ENCODE measurements at places on chromosomes 13 and 19.
A peak's percentile ranks its signal among the peaks of the same experiment; 100 is the strongest.

DNA sequence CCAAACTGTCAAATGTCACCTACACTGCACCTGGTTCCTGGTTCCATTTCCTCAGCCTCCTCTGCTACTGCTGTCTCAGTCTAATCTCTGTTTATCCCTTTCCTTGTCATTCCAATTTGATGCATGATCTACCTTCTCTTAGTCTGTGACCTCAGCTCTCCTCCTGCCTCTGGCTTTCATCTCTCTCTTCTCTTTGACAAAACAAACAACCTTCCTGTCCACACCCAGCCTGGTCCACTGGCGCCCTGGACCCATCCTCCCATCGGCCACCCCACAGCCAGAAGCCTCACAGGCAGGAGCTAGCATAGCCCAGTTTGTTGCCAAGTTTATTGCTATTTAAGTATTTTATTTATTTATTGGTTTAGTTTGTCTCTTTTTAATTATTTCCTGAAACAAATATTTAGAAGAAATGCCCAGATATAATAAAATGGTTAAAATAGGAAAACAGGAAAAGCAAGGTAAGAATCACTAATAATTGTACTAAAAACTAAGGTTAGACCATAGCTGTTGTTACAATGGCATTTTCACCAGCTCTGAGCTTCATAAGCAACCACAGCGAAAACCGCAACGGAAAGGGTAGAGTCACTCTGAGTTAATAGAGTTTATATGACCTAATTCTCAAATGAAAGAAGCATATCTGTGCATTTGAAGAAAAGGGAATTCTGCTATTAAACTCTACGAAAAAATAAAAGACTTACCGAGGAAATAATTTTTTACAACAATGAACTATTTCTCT lies 68.6 kb downstream of the EFNB2 start:
- DNase-seq = no peak

GRCh38 chr13:111511805-111512504 lies 191.5 kb downstream of the TEX29 start:
- DNase-seq = no peak

DNA sequence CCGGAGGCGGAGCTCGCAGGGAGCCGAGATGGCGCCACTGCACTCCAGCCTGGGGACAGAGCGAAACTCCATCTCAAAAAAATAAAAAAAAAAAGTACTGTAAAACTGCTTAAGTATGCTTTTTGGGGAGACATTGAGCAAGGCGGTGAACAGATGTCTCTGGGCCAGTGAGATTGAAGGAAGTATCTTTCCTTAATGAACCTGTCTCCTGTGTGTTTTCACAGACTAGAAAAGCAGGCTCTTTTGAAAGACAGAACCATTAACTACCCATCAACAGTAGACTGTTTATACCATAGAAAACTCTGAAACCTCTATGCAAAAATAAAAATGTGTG lies 1.5 kb upstream of the ECH1 start:
- no peak for DNase-seq

- DNase-seq = peak; percentile 76
Measured at GRCh38 chr19:14477418-14478112, 2.4 kb upstream of the PTGER1 start.

GRCh38 chr13:40660141-40660664 lies 6.2 kb downstream of the FOXO1 start:
- no peak for DNase-seq

GRCh38 chr13:100646030-100646673 lies 28.4 kb downstream of the TMTC4 start:
- no peak for DNase-seq

DNA sequence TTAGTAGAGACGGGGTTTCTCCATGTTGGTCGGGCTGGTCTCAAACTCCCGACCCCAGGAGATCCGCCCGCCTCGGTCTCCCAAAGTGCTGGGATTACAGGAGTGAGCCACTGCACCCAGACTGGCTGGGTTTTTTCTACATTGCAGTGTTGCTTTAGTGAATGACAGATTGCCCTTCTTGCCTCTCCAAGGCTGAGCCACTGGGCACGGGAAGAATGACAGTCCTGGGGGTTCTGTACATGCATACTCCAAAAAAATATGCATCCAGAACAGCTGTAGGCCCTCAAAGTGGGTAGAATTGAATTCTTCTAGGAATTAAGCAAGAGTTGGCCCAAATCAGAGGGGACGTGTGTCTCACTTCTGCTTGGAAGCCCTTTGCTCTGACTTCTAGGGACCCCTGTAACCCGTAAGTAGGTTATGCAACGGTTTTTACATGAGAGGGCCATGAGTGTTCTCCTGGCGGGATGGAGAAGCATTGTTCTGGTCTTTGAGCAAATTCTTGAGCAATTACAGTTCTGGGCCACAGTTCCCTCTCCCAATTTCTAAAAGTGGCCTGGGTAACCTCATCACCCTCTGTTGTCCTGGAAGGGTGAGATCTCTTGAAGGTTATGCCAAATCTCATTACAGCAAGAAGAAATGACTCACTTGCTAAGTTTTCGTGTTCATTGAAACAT lies 3.6 kb downstream of the ACTN4 start:
- peak; percentile 47 for DNase-seq

- DNase-seq = peak; percentile 81
Measured at GRCh38 chr19:54469496-54469934, 3.6 kb downstream of the CDC42EP5 start.

GRCh38 chr13:93966267-93966936 lies 513.1 kb downstream of the DCT start:
- no peak for DNase-seq

DNA sequence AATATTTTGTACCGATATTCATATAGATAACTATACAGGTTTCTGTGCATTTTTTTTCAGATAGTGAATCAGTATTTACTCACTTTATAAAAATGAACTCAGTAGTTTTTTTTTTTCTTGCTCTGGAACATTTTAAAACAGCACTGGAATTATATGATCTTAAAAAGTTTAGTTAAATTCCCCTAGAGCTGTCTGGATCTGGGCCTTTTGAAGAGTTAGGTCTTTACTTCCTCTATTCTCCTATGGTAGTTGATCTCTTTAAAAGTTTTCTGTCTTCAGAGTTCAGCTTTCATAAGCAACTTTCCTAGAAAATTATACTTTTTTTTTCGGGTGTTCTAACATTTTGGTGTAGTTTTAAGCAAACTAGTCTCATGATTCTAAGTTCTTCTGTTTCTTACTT lies 21.8 kb upstream of the RBM26 start:
- DNase-seq = no peak

DNA sequence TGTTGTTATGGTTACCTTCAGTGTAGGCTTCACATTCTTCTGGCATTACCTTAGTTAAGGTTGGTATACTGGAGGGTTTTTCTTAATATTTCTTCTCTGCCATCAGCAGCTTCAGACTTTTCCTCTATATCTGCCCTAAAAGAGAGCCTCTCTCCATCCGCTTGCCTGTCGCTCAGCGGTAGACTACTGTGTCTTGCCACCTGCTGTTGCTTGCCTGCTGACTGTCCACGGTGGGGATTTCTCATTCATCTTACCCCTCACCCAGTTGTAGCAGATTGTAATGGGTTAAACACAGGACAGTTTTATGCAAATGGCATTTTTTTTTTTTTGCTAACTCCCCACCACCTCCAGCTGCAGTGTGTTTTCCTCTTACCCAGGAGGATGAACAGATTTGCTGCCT lies 577.2 kb downstream of the SLITRK5 start:
- DNase-seq = no peak

- DNase-seq = no peak
Measured at GRCh38 chr13:20126541-20127261, 34.2 kb downstream of the GJA3 start.

- DNase-seq = no peak
Measured at GRCh38 chr13:96948127-96948526, 46.1 kb downstream of the OXGR1 start.

DNA sequence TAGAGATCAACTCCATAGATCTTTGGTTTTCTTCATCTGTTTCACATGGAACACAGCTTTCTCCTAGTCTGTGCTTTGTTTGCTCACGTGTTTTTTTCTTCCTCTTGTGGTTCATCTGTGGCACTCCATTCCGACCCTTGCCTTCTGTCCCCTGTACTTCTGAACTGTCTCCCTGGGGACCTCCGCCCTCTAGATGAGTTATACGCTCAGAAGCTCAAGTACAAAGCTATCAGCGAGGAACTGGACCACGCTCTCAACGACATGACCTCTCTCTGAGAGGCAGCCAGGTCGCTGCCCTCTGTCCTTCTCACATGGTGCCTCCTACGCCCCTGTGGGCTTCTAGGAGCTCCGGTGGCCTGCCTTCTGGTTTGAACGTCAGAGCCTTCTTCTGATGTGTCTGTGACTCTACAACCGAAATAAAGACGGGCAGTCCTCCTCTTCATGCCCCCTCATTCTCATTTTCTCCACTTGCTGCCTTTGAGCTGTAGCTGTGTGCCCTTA lies 16.6 kb upstream of the RAB8A start:
- DNase-seq = no peak

DNA sequence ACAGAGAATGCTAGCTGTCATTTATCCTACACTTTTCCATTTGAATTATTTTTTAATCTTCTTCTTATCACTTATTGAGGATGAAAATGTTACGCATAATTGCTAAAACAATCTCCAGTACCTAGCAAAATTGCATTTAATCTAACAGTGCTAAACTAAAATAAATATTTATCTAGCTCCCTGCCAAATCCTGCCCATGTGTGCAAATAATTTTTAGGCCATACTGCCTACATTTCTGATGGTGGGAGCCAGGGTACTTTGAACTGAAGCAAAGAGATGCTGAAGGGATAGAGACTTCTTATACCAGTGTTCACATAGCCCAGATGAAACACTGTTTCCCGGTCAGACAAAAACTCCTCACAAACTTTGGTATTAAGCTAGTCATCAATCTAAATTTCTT lies 1268.7 kb upstream of the PCDH20 start:
- no peak for DNase-seq

All from right cardiac atrium (tissue), 5 donors.